ENCODE measurements at places on chromosomes 7 and 10. TPM values are rescaled to one million over a fixed set of nuclear protein-coding genes. Genes with fewer than 3 reads are reported as not detected.

Gene MBL2
- not detected for total RNA-seq

Gene TUBB8
- not detected for total RNA-seq

Gene ANKIB1
- total RNA-seq: 42.7 TPM

Gene IDI2
- total RNA-seq: not detected

GRCh38 chr7:148735141-148735540 lies 36.4 kb downstream of the CUL1 start:
- no peak for DNase-seq

DNA sequence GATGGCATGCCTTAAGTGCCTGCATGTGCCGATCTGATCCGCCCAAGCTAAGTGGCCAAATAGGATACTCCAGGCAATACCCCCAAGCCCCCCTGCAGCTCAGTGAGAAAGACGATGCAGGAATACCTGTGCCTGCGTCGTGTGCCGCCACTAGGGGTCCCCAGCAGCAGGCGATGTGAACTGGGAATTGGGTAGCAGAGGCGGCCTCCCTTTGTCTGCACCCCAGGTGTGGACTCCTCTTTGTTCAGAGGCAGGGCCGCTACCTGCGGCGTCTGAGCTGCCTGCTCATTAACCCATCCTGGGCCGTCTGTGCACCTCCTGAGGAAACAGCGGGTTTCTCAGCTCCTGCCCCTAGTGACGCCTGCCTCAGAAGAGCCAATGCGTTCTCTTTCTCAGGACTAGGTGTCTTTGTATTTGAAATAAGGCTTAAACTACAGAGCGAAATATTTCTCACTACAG lies 4.8 kb upstream of the CHN2 start:
- DNase-seq: peak; percentile 50

DNA sequence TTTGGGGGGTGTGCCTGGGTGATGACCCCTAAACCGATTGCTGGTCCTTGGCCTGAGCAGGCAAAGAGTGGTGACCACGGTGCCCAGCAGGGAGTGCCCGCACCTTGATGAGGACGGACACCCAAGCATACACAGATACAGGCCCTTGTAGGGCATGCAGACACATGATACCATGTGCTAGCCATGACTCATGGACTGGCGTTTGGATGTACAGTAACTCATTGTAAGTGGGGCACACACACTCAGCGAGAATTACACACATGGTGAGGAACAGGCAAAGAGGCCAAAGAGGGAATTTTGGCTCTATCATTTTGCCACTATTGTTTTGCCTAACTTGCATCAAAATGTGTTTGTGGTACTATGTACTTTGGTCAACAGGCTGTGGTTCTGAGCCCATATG lies 24.1 kb downstream of the KAZALD1 start:
- DNase-seq: no peak

DNA sequence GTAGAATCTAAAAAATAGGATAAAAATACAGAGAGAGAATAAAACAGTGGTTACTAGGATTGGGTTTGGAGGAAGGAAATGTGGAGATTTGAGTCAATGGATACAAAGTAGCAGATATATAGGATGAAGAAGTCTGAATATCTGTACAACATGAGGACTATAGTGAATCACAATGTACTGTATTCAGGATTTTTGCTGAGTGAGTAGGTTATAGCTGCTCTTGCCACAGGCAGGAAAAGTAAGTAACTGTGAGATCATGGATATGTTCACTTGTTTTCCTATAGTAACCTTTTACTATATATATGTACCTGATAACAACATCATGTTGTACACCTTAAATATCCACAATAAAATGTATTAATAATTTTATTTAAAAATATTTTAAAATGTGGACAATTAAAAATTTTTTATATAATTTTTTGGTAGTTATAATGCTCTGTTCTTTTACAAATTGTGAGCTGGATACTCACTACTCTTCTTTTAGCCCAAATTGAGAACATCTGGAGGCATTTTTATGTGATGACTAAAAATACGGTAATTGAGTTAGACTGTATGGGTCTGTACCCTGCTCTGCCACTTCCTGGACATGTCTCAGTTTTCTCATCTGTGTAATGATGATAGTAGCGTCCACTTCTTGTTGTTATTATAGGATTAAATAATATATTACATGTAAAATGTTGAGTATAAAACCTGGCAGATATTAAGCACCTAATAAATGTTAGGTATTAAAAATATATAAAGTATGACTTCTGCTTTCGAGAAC lies 439.1 kb downstream of the AUTS2 start:
- DNase-seq: no peak

GRCh38 chr10:113108194-113108835 lies 158.3 kb downstream of the TCF7L2 start:
- peak; percentile 11 for DNase-seq

- no peak for DNase-seq
Measured at GRCh38 chr7:744854-745430, 17.9 kb upstream of the PRKAR1B start.

GRCh38 chr7:368651-369475 lies 78.9 kb downstream of the FOXL3 start:
- no peak for DNase-seq

GRCh38 chr7:85094046-85094725 lies 92.7 kb downstream of the SEMA3D start:
- no peak for DNase-seq

DNA sequence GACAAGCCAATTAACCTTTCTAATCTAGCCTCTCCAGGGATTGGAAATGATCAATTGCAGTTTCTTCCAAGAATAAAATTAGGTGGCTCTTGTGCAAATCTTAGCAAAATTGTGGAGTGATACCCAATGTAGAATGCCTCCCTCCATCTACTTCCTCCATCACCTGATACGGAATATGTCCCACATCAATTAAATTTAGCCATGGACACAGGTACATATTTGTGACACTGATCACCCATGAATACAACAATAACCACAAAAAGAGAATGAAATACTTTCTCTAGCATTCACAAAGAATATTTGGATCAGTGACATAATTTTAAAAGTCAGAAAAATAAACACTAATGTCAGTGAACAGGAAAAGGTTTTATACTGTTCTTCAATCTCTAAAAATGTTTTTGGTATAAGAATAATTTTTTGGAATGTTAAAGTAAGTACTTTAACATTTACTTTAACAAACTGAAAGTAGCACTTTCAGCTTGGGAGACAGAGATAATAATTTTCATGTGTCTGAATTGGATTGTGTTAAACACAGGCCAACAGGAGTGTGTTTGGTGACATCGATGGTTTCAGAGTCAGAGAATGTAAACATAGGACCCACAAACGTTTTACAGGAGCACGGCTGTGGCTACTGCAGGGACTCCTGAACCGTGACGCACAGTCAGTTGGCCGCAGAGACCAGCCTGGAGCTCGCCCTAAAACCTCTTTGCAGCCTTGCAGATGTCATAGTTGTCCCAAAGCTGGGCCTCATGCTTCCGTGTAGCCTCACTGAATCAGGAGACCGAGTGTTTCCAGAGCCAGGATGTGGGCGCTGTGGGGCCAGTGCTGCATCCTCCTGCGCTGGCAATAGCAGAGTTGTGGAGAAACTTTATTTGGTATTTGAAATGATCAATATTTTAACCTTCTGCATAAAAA lies 7.2 kb downstream of the RBM20 start:
- DNase-seq: no peak

DNA sequence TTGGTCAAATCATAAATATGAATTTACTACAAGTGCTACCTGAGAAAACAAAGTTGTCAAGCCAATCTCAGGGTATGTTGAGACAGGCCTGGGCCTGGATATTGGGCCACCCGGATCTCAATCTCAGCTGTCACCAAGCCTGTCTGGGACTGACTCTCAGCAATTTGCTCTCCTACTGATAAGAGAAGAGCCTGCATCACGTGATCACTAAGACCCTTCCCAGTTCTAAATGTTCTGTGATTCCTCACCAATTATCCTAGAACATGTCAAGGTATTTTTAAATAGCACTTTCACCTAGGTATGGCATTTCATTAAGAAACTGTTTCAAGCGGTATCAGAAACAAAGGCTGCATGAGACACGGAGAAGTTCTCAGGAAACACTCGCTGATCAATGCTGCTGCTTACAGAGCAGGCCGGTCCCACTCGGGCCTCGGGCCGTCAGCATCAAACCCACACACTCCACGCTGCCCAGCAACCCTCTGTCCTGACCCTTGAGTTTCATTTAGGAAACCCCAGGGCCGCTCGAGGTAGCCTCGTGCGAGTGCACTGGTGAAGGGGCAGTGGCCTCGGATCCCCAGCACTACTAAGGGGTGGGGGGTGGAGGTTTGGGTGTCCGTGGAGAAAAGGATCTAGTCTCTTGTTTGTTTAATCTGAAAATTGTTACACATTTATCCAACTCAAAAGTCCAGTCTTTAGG lies 4.1 kb downstream of the KLF6 start:
- DNase-seq: peak; percentile 54
